ENCODE measurements at places on chromosomes 7 and 10.

DNA sequence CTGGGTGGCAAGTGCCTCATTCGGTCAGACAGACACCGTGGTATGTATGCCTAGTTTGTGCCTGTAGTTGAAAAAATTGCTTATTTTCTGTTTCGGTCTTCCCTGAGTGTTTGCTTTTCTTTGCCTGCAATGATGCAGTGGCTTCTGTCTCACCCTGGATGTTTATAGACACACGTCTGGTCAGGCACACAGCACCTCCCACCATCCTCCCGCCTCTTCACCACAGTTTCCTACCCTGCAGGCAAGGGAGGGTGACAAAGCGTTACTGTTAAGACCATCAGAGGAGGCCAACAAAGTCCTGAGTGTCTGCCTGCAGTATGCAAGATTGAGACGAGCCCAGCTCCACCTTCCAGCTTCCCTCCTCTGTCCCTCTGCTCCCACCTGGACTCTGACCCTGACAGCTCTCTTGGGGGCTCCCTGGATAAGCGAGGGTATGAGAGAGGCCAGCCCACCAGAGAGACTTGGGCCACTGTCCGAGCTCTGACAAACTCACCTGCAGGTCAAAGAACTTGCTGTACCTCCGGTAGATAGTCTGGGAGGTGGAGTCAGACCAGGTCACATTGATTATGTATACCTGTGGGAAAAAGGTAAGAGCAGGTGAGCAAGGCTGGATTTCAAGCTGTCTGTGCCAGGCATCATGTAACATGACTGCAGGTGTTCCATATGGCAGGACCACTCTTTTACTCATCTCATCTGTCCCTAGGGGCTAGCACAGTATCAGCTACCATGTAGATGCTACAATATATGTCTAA, 54.4 kb downstream of the SH3PXD2A start:
- DNase-seq = peak; percentile 64

DNA sequence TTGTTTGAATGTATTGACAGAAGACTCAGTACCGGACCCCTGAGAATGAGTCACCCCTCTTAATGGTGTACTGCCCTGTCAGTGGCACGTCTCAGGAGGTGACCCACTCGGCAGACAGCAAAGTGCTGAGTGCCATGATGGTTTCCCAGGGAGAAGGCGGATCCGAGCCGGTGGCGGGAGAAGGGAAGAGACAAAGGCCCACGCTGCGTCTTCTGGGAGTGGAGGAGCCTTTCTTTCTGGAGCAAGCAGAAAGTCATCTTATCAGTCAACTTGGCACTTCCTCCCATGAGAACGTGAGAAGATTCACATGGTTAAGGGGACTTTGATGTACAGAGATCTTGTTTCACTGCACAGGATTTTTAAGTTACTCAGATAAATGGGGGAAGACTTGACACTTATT, 14.6 kb upstream of the PPP2R2D start:
- DNase-seq = no peak

DNA sequence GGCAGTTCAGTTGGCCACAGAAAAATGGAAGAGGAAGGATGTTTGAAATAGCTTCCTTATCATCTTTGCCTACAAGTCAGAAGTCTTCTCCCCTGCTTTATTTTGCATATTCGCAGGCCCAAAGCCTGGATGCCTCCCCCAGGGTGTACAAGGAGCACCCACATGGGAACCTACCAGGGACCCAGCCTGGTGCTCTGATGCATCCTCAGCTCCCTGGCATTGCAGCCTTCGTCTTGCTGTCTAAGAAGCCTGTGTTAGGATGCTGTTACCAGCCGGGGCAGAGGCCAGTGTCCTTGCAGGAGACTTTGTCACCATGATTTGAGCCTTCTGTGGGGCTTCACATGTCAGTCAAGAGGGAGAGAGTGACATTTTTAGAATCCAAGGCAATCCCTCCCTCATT, 27.0 kb upstream of the GPR26 start:
- DNase-seq = no peak

GRCh38 chr7:155265961-155266360, 31.7 kb upstream of the INSIG1 start:
- DNase-seq = no peak

- DNase-seq = no peak
Observed at GRCh38 chr10:14740684-14741247, 33.9 kb downstream of the FAM107B start.

DNA sequence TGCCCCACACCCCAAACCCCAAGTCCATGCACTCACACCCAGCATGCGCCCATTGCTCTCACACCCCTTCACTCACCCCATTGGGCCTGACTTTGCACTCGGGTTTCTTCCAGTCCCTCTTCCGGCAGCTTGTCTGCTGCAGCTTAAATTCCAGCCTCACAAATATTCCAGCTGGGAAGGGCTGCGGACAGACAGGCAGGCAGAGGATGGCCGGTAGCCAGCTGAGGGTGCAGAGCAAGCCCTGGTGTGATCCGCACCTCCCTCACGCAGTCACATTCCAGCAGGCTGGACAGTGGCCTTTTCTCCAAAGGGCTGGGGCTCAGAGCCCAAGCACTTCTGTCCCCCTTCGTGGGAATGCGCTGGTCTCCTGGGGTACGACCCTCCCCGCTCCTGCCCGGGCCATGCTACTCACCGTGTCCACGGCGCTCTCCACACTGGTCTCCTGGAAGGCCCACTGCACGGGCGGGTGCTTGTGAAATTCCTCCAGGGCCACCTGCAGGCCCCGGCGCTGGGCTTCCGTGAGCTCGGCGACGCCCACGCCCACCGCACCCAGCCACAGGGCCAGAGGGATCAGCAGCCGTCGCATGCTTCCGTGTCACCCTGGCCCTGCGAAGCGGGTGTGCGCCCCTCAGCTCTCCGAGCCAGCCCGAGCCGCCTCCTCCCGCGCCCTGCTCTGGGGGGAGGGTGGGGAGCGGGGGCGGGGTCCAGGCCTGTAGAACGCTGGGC, 1.2 kb downstream of the RARRES2 start:
- peak; percentile 66 for DNase-seq
